ENCODE measurements at places on chromosomes 6 and 20.

DNA sequence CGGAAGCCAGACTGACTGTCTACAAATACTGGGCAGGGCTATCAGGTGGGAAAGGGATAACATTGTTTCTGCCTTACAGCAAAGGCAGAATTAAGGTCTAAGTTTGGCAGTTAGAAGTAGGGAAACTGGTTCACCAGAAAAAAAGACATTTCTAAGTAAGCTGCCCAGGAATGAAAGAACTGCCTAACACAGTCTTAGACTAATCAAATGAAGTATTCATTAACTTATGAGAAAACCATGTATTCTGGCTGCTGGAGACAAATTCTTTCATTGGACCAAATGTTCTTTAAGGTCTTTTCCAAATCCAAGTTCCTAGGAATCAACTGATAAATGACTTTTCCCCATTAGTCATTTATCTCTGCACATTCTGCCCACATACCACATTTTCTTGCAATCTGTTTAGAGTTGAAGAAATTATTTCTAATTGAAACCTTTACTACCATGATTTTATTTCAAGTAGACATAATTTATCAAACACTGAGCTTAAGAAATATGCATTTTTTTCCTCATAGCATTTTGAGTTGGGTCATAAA lies 120.3 kb upstream of the OGFRL1 start:
- no peak for DNase-seq

- DNase-seq = peak; percentile 45
These were observed 22.9 kb downstream of the HLA-DRA start for GRCh38 chr6:32462609-32463008.

DNA sequence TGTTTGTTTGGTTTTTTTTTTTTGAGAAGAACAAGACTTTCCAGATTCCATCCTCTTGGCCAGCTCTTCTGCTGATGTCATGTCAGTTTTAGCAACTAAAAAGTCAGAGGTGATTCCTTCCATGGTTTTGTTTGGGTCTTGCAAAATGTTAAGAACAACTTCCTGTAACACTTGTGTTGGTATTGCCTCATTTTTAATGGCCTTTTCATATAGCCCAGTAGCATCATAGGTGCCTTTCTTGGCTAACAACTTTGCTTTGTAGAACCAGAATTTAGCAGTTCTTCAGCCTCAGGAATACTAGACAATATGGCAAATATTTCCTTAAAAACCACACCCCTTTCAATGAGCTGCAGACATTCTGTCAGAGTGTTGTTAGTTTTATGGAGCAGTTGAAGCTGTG lies 99.5 kb upstream of the SIRPG start:
- peak; percentile 70 for DNase-seq

DNA sequence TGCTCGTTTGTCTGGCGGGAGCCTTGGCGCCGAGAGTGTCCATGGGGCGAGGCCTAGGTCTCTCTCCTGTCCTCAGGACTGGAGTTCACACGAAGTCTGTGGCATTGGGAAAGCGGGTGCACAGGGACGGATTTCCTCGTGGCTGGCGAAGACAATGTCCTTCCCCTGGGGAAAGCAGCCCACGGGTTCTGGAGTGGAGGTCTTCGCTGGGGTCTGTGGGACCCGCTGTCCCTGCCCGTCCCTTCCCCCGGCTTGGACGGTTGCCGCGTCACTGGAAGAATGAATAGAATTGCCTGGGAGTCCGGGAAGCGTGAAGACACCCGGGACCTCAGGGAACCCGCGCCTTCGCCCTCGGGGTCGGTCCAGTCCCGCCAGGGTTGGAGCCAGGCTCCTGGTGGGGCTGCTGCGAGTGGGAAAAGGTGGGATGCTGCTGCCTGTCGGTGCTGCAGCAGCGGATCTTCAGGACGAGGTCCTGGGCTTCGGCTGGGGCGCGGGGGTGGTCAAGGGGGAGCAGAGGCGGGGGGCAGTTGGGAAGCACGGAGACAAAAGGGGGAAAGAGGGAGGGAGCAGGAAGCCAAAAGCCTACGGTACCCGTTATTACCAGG lies 441.8 kb upstream of the DEFB115 start:
- DNase-seq = no peak

- no peak for DNase-seq
These were observed 31.6 kb upstream of the CD93 start for GRCh38 chr20:23117738-23118137.

- no peak for DNase-seq
These were observed 69.3 kb upstream of the EYS start for GRCh38 chr6:65776332-65776731.

GRCh38 chr6:16148498-16148897 lies 19.6 kb downstream of the MYLIP start:
- no peak for DNase-seq

GRCh38 chr20:58661598-58662473 lies 10.8 kb downstream of the STX16 start:
- DNase-seq = no peak

DNA sequence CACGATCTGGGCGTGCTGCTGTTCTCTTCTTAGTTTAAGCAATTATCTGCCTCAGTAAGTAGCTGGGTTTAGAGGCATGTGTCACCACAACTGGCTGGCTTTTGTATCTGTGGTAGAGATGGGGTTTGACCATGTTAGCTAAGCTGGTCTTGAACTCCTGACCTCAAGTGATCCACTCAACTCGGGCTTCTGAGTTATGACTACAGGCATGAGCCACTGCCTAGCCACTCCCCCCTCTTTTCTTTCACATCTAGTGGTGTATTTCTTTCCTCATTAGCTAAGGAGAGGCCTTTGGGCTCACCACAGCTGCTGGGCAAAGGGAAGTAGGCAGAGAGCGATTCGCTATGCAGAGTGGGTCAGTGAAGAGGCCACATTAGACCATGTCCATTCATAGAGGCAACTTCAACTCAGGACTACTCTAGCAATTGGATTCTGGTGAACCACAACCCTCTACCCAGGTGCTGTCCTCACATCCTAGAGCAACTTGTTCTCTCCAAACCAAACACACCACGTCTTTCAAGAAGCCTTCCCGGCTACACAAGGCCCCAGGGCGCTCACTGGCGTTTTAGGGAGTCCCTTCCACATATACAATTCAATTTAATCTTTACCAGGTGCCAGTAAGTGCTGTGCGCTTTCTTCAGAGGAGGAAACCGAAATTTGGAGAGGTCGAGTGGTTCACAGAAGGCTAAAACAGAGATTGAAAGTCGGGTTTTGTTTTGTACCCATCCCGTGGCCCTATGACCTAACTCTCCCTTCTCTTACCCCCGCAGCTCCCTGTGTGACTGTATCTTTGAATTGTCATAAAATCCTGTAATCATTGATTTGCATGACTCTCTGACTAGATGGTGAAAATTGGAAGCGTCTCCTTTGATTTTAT lies 26.5 kb upstream of the GFOD1 start:
- DNase-seq = peak; percentile 51

- peak; percentile 33 for DNase-seq
These were observed 207.5 kb downstream of the CLIC5 start for GRCh38 chr6:45808042-45808645.
